ENCODE measurements at places on chromosomes 2 and 18. TPM values are rescaled to one million over a fixed set of nuclear protein-coding genes. Genes with fewer than 3 reads are reported as not detected.

Gene RAB6D
- 0.07 TPM for total RNA-seq

DNA sequence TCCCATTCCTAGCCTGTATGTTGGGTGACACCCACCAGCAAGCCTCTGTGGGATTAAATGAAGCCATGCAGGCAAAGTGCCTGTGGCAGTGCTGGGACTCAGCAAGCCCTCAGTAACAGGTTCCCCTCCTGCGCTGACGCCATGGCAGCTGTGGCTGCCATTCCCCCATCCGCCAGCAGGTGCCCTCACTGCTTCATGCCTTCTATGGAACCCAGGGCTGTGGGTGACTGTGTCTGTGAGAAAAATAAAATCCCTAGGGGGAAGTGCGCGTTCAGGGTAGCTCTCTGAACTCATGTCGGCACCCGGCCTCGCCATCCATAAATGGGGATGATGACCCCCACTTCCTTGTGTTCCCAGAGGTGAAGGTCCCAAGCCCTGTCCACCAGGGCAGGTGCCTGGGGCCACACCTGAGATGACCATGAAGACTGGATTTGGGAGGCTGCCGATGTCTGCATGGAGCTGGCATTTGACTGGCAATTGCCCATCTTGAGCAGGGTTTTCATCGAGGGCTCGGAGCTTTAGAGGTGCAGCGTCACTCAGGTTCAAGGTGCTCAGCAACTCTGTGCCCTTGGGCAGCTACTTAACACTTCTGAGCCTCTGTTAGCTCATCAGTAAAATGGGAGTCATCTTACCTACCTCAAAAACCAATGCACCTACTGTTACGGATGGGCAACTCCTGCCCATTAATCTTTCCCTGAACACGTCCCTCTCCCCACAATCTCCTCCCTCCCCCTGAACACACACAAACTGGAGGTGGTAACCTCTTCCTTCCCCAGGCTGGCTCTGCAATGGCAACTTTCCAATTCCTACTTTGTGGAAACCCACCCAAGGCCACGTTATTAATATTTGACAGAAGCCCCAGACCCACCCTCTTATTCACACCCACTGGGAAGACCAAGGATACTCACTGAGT is 2.9 kb upstream of the MAL start:
- H3K4me3 ChIP-seq, result peak overlapping the region; percentile 38
- H3K27ac ChIP-seq, result no peak overlapping the region
- peaks cover 46% of the 10 kb centered on the region for H3K4me1 ChIP-seq
- H3K36me3 ChIP-seq, result peaks cover 16% of the 10 kb centered on the region

Gene PELI1
- total RNA-seq, result 21.6 TPM

DNA sequence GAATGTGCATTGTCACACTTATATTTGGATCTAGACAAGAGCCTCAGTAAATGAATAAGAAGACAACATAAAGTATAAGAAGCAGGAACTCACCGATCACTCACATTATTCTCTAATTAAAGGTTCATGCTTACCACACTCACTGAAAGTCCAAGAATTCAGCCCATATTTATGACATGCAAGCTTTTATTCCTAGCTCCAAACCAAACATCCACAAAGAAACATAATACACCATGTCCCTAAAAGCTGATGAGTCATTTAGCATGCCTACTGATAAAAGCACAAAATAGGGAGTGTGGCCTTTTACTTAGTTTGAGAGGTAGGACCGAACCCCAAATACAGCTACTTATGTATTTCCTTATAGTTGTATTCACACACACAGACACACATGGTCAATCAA is 1094.6 kb upstream of the CDH2 start:
- DNase-seq, result no peak
- no peaks in the 10 kb centered on the region for H3K27me3 ChIP-seq
- no peak overlapping the region for H3K27ac ChIP-seq
- no peaks in the 10 kb centered on the region for H3K4me1 ChIP-seq

GRCh38 chr18:8991155-8991554 is 111.3 kb upstream of the NDUFV2 start:
- H3K27me3 ChIP-seq, result peaks cover 11% of the 10 kb centered on the region
- no peak for DNase-seq
- H3K27ac ChIP-seq, result no peak overlapping the region
- H3K4me1 ChIP-seq, result no peaks in the 10 kb centered on the region

Gene PREPL
- 29.7 TPM for total RNA-seq

DNA sequence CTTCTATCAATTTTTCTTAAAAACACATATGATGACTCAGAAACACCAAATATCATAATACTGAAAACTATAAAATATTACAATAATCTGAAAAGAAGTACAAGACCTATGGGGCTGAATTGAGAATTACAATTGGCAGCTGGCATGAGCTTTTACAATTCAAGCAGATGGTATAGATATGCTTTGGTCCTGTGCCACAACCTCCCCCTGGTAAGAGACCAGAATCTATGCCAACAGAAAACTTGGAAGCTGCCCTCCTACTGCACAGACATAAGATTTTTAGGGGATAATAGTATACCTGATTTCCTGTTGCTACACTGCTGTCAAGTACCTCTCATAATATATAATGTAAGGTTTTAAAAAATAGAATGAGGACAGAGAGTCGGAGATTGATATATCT is 46.8 kb upstream of the CDH7 start:
- H3K4me3 ChIP-seq, result no peak overlapping the region
- no peaks in the 10 kb centered on the region for H3K36me3 ChIP-seq
- H3K27me3 ChIP-seq, result no peaks in the 10 kb centered on the region
- no peak overlapping the region for H3K27ac ChIP-seq
- no peaks in the 10 kb centered on the region for H3K4me1 ChIP-seq
- no peak for DNase-seq

- no peaks in the 10 kb centered on the region for H3K4me1 ChIP-seq
- H3K27me3 ChIP-seq, result peaks cover 8% of the 10 kb centered on the region
- no peak overlapping the region for H3K27ac ChIP-seq
- DNase-seq, result no peak
- no peaks in the 10 kb centered on the region for H3K36me3 ChIP-seq
Observed at GRCh38 chr18:59063912-59064311, 75.8 kb upstream of the SEC11C start.

DNA sequence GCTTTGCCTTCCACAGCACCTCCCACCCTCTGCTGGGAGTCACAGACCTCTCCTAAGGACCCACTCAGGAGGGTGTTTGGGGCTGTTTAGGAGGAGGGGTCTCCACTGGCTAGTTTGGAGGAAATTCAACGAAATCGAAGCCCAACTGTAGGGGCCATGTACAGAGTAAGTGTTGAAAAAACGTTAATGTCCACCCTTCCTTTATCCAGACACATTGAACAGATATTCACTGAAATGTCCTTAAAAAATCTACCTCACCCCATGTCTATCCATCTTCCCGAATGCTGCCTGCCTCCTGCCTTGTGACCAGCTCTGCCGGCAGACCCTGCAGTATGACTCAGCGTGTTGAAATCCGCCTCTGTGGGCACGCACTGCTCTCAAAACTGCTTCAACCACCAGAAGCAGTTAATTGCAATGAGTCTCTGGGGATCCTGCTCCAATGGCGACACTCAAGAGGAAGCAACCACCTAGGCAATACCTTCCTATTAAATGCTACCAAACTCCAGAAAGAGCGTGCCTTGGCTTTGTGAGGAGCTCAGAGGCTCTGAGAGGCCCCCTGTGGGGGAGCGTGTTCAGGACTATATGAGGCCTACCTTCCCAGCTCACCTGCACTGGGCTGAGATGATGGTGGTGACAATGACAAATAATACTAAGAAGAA is 61.4 kb upstream of the RTN4 start:
- no peaks in the 10 kb centered on the region for H3K27me3 ChIP-seq
- H3K36me3 ChIP-seq, result no peaks in the 10 kb centered on the region
- no peak overlapping the region for H3K27ac ChIP-seq
- DNase-seq, result no peak
- H3K4me1 ChIP-seq, result peaks cover 4% of the 10 kb centered on the region

GRCh38 chr2:237711458-237712150 is 84.2 kb downstream of the LRRFIP1 start:
- no peak overlapping the region for H3K27ac ChIP-seq
- peaks cover 41% of the 10 kb centered on the region for H3K4me1 ChIP-seq
- H3K4me3 ChIP-seq, result no peak overlapping the region

GRCh38 chr2:65313126-65313953 is 85.7 kb downstream of the ACTR2 start:
- no peak overlapping the region for H3K4me3 ChIP-seq
- no peaks in the 10 kb centered on the region for H3K27me3 ChIP-seq
- DNase-seq, result no peak
- peaks cover 8% of the 10 kb centered on the region for H3K4me1 ChIP-seq
- H3K36me3 ChIP-seq, result peaks cover 11% of the 10 kb centered on the region
- H3K27ac ChIP-seq, result no peak overlapping the region

Gene FLACC1
- 0.84 TPM for total RNA-seq

Gene SLC40A1
- total RNA-seq, result 1.8 TPM

Gene CNGA3
- total RNA-seq, result not detected

Gene NCKAP5
- total RNA-seq, result not detected

DNA sequence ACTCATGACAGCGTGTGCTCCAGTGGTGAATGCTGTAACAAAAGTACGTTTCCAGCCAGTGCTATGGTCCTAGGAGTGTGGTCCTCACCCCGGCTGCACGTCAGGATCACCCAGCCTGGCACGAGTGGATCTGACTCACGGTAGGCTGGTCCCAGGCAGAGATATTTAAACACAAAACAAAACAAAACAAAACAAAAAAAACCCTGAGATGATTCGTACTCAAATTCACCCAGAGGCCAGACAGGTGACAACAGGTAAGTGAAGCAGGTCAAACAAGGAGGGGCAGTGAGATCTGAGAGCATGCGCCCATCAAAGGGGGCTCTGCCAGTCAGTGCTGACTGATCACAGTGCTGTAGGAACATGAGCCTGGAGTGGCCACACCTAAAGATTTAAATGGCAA is 43.2 kb downstream of the C2orf76 start:
- H3K27ac ChIP-seq, result no peak overlapping the region
- peaks cover 2% of the 10 kb centered on the region for H3K27me3 ChIP-seq
- H3K36me3 ChIP-seq, result no peaks in the 10 kb centered on the region
- no peak overlapping the region for H3K4me3 ChIP-seq
- no peaks in the 10 kb centered on the region for H3K4me1 ChIP-seq

DNA sequence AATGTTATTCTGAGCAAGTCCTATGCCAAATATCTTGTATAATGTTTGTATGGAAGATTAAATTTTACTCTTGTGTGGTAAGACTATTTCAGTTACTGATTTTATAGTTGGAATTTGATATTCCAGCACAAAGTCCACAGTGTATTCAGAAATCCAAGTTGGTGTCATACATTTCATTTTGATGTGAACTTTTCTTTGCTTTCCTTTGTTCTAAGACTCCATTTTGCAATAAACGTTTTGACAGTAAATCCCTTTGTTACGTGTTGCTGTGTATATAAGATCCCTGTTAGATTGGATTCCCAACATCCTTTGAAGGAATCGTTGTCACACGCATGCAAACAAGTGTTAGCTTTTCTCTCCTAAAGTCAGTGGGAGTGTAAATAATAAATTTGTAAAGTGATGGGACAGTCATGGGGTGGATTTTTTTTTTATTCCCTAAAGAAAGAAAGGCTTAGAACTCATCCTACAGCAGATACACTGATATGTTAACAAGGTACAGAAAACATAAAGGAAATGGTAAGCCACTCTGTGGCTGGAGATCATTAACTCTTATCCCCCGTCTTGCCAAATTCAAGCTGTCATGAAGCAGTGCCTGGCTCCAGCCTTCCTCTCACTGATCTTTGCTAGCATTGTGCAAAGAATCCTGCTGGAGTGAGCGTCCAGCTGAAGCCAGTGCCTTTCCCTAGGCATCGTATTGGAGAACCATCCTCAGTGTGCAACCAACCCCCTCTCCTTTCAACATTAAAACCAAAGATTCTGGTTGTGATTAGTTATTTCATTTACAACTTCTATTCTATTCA is 127.6 kb upstream of the CDCA7 start:
- peaks cover 9% of the 10 kb centered on the region for H3K27me3 ChIP-seq
- no peaks in the 10 kb centered on the region for H3K36me3 ChIP-seq
- DNase-seq, result no peak
- H3K27ac ChIP-seq, result no peak overlapping the region
- H3K4me3 ChIP-seq, result no peak overlapping the region

Gene KCNG2
- total RNA-seq, result not detected

DNA sequence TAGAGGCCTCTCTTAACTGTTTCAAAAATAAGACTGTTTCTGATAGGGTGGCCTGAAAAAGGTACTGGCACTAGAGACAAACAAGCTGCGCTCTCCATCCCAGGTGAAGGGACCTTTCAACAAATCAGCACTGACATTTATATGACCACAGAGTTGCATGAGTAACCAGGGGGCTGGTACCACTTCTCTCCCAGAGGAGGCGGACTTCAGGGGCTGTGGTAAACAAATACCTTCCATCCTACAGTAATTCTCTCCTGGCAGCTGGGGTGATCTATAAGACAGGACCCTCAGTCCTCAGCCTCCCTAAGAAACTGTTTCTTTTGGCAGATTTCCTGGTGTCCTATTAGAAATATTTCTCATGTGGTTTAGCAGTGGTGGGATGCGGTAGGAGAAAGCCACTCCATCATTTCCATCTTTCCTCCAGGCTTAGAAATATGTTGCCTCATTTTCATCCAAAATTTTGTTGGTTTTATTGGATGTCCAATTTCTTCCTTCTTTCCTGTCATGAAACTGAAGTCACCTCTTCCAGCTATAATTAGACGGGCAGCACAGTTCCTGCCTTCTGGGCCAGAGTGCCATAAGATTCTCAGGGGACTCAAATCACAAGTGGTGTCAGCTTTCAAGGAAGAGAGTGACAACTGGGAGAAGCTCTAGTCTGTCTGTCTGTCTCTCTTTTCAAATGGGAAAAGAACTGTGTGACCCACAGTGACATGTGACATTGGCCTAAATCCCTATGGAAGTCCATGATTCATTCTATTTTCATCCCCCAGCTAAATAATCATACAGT is 96.4 kb downstream of the CYRIA start:
- DNase-seq, result no peak
- H3K4me3 ChIP-seq, result no peak overlapping the region
- H3K27ac ChIP-seq, result no peak overlapping the region

Gene RAB27B
- 0.75 TPM for total RNA-seq

Gene MAP3K19
- not detected for total RNA-seq

Gene OTX1
- total RNA-seq, result not detected

DNA sequence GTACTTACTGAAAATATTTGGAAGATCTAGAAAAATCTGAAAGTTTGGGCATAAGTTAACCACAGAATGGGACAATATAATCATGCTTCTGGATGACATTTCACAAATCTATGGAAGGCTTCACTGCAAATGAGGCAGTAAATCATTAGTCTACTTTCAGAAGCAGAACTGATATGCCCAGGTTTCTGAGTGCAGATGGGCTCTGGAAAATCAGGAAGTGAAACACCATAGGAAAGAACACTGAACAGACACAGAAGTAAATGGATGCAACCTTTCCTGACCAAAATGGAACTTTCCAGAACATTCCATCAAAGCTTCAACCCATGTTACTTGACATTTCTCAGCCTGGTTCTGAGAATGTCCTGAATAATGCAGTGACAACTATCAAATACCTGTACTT is 55.1 kb downstream of the KCNG3 start:
- no peak overlapping the region for H3K4me3 ChIP-seq
- peaks cover 41% of the 10 kb centered on the region for H3K27me3 ChIP-seq
- H3K27ac ChIP-seq, result no peak overlapping the region
- DNase-seq, result no peak
- H3K36me3 ChIP-seq, result no peaks in the 10 kb centered on the region
- peaks cover 1% of the 10 kb centered on the region for H3K4me1 ChIP-seq

Gene CWC22
- 27.8 TPM for total RNA-seq

Gene ENOSF1
- total RNA-seq, result 102 TPM

Gene RNU2-63P
- total RNA-seq, result 19.7 TPM

Gene SP140
- total RNA-seq, result 316 TPM

GRCh38 chr2:32832821-32833220 is 113.9 kb upstream of the LTBP1 start:
- H3K27me3 ChIP-seq, result peaks cover 2% of the 10 kb centered on the region
- no peaks in the 10 kb centered on the region for H3K36me3 ChIP-seq
